Activated CD4-positive, CD25-positive, alpha-beta regulatory T cell (primary cell): ENCODE measurements at places on chromosomes 11 and 22.

DNA sequence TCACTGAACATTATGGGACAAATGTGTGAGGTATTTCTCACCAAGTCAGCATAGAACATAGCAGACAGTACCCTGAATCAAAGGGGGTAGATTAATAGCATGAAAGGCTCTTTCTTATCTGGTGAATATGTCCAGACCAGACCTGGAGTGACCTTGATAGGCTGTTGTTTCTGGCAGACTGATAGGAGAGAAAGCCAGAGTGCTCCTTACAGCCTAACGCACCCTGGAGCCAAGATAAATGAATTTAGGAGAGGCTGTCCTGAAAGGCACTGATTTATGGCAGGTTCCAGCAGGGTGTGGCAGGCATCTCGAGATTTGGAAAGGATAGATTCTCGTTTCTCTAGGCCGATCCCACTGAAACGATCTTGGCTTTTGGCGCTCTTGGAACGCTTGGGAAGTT is 204.6 kb downstream of the DBX1 start:
- DNase-seq = no peak

- no peak for DNase-seq
These were observed 107.0 kb downstream of the FAM76B start for GRCh38 chr11:95682552-95682951.

GRCh38 chr22:43159484-43160178 is 8.3 kb downstream of the TSPO start:
- DNase-seq = no peak

GRCh38 chr11:65574109-65574810 is 1.6 kb upstream of the EHBP1L1 start:
- DNase-seq = peak; percentile 81

GRCh38 chr11:111230122-111230465 is 15.4 kb upstream of the POU2AF2 start:
- DNase-seq = no peak

DNA sequence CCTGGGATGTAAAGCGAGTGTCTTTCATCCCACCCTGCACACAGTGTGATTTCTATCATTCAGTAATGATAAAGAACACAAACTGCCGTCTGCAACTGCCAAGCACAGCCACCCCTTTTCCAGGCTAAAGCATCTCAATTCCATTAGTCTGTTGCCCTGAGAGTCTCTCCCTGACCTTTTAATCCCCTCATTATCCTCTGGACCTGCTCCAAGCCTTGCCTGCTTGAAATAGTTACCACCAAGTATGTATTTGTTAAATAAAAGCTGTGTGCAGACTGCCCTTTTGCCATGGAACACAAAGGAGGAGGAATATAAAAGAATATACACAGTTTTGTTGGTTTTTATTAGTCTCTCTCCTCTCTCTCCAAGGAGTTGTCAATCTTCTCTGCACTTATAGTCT is 13.0 kb downstream of the GRAP2 start:
- no peak for DNase-seq

DNA sequence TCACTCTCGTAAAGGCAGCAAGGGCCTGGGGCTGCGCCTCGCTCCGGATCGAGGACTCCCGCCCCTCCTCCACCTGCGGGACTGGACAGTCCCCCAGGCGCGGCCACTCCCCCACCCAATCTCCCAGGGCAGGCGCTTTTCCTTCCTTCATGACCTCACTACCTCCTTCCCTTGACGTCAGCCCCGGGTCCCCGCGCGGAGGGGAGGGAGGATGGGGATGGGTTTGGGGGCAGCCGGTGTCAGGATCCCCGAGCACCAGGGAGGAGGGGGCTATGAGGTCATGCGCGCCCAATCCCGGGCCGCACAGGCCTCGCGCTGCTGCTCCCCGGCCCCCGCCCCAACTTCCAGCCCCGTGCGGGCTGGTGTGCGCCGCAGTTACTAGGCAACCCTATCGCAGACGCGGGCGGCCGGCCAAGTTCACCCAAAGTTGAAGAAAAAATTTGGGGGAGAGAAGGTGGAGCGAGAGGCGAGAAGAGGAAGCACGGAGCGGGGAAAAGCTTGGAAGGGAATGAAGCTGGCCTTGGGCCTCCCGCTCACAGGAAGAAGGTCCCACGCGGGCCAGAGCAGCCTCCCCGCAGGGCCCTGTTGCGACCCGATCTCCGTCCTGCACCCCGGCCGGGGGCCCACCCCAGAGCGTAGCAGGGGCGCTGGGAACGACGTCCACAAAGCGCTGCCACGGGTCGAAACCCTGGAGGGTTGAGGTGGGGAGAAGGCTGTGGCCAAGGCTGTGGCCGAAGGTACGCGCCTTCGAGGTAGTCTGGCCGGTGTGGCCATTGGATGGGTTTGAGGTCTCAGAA is 8.3 kb downstream of the WT1 start:
- DNase-seq = no peak

GRCh38 chr11:70551351-70552166 is 153.2 kb downstream of the CTTN start:
- DNase-seq = no peak

DNA sequence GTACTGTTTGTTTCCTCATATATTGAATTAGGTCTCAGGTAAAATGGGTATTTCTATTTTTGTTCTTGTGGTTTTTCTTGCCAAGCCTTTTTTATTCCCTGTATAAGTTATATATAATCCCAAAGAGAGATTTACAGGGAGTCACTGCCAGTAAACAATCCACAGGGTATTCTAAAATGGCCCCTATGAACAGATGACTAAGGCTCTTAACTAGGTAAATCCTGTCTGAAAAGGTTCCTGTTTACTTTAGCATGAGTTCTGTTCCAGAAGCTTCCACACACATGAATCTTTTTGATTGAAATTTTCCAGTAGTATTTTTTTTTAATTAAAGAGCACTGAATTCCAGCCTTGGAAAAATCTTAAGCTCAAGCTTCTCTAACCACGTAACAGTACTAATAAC is 552.8 kb upstream of the CCDC179 start:
- DNase-seq = no peak

- DNase-seq = no peak
These were observed 912 bp downstream of the KREMEN1 start for GRCh38 chr22:29073618-29074275.

GRCh38 chr11:61004180-61004611 is 32.7 kb downstream of the CD6 start:
- DNase-seq = no peak

GRCh38 chr11:130338667-130339066 is 23.9 kb upstream of the ZBTB44 start:
- no peak for DNase-seq

DNA sequence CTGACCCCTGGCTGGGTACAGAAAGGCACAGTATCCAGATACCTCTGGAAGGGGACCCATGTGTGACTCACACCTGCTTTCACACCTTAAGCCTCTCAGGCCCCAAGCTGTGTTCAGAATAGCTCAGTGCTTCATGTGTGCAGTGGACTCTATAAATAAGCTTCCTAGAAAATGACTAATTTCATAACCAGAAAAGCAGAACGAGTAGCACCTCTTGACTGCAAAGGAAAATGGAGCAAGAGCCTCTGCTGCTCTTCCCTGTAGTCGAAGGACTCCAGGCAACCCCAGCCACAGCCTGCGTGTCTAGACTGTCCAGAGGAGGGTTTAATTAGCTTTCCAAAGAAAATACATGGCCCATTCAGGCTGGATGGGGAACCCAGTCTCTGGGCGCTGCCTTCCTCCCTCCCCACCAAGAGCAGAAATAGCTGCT is 23.1 kb downstream of the PTPN5 start:
- no peak for DNase-seq

- no peak for DNase-seq
These were observed 40.3 kb downstream of the OSBPL5 start for GRCh38 chr11:3124821-3125220.

GRCh38 chr11:125072961-125073590 is 10.0 kb downstream of the SLC37A2 start:
- no peak for DNase-seq

GRCh38 chr22:27799015-27799826 is 2.3 kb downstream of the MN1 start:
- no peak for DNase-seq

DNA sequence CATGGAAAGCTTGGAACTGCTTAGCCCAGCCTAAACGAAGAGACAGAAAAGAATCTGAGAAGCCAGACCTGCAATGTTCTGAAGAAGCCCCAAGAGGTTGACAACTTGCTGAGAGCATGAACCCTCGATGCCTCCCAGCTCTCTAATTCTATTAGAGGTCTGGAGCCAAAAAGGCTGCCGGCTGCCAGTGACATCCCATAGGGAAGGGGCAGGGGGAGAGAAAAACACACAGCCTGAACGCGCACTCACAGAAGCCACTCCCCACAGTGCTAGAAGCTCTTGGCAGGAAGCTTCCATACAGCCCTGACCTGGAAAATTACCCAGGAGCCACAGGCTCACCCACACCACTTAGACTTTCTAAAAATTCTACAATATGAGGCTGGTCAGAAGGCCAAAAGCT is 18.3 kb downstream of the POLDIP3 start:
- DNase-seq = no peak

DNA sequence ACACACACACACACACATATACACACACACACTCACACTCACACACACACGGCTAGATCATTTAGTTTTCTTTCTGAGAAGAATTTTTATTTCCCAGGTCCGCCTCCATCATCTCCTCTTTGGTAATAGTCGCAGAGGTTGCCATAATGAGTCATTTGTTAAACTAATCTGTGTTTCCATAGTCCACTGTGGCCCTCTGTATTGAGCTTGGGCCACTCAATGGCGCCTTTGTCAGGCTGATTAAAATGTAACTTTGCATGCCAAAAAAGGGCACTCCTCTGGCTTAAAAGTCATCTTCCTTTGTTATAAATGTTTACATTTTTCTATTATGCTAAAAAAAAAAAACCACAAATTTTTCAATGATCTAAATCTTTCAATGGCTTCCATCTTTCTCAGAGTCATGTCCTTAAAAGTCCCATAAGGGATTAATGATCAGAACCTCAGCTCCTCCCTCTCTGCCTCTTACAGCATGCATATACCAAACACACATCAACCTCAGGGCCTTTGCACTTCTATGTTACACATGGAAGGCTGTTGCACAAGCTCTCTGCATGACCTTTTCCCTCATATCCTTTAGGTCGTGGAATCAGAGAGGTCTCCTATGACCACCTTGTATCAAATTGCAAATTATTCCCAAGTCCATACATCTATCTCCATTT is 35.3 kb downstream of the EHF start:
- DNase-seq = no peak

DNA sequence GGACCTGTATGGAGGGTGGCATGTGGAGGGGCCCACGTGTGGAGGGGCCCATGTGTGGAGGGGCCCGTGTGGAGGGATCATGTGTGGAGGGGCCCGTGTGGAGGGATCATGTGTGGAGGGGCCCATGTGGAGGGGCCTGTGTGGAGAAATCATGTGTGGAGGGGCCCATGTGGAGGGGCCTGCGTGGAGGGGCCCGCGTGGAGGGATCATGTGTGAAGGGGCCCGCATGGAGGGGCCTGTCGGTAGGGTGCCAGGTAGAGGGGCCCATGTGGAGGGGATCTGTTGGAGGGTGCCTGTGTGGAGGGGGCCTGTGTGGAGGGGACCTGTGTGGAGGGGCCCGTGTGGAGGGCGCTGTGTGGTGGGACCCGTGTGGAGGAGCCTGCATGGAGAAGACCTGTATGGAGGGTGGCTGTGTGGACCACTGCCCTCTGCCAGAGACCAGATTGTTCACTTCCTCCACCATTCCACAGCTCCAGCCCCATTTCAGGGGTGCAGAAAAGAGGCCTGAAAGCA is 47.0 kb downstream of the IGLL5 start:
- no peak for DNase-seq

- no peak for DNase-seq
These were observed 12.1 kb downstream of the RNH1 start for GRCh38 chr11:494761-495536.

GRCh38 chr11:10567446-10567845 is 1.0 kb downstream of the LYVE1 start:
- no peak for DNase-seq

DNA sequence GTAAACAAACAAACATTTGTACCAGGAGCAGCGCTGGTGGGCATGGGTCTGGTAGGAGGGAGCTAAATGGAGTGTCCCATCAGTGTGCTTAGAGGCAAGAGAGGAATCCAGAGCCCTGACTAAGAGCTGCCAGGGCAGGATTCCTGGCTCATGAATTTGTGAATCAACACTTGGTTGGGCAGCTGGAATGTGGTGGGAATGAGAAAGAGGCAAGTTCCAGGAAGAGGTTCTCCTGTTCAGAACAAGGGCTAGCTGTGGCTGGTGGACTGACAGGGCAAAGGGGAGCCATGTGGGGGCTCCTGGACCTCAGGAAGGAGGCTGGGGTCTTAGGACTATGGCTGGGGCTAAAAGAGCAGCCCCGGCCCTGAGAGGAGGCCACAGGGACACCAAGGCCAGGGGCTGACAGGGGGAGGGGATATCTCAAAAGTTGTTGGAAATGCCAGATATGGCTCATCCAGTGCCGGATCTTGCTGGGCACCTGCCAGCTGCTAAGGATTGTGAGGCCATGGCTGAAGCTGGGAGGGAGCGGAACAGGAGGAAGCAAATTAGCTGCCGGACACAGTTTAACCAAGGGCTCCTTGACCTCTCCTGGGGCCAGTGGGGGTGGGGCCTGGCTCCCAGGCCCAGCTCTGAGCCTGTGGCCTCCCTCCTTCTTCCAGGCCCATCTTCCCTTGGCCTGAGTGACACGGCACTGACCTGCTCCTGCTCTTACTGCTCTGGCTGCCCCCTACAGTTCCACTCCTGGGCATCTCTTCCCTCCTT is 14.6 kb upstream of the P2RY6 start:
- DNase-seq = no peak

DNA sequence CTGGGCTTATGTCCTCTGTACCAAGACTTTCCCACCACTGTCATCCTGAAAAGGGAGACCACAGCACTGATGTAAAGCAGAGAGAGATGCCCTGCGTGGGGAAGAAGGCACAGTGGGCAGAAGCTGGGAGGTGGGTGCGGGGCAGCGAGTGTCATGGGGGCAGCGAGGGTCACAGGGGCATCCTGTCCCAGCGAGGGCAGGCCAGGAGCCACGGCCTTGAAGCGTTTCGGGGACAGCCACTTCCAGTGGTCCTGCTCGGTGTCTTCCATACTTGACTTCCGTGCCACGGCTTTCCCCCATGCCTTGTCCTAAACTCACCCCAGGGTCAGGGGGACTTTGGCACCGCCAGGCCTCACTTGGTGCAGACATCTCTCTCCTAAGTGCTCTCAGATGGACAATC is 1121.3 kb downstream of the TBC1D22A start:
- DNase-seq = no peak

DNA sequence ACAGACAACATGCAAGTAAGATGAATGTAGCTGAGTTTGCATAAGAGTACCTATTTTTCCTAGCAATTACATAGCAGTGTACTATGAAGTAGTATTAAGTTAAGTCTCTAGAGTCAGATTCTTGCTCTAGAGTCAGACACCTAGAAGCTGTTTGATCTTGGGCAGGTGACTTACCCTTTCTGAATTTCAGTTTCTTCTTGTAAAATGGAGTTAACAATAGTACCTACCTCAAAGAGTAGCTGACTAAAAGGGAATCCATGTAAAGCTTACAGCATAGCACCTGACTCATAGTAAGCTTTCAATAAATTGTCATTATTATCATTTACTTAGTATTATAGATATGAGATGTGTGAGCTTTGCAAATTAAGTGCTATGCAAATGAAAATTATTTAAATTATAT is 47.8 kb upstream of the PTPRJ start:
- no peak for DNase-seq

GRCh38 chr11:91156041-91156440 is 933.2 kb upstream of the CHORDC1 start:
- no peak for DNase-seq

GRCh38 chr11:27973851-27974536 is 134.0 kb downstream of the KIF18A start:
- no peak for DNase-seq

- DNase-seq = no peak
These were observed 817.4 kb downstream of the OPCML start for GRCh38 chr11:132714859-132715440.
